ENCODE measurements at places on chromosomes 2 and 18.

DNA sequence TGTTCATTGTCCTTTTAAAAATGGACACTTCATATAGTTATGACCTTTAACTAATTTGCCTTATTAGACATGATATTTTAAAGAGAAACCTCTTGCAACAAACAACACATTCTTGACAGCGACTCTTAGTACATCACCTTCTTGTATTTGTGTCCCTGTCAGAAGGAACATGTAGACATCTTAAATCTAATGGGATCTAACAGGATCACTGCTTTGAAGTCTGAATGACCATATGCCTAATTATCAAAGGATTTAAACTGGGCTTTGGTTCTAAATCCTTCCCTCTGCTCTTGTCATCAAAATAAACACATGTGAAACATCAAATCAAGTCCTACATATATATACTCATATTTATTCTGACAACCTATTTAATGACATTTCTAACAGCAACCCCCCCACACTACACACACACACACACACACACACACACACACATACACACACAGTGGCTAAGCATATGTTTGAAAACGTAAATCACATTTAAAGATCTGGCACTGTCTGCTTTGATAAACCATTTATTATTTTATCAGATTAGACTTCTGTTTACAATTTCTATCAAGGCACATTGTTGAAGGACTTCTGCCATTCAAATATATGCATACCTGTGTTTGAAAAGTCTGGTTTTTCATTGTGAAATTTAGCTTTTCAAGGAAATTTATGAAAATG is 4.2 kb downstream of the GALNT13 start:
- DNase-seq = no peak

DNA sequence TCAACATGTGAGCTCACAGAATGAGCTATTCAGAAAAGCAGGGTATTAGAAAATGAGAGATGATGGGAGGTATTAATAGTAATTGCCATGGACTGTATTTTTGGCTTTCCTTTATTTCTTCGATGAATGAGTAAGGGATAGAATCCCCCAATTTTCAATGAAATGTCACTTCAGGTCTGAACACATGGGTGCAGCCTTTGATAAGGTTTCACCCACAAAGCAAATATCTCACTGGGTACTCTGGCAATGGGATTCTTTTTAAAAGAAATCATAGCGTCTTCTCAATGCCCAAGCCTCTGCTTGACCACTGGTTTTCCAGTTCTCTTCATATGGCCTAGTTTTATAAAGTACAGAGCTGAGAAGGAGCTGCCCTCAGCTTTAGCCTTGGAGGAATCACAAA is 610.5 kb upstream of the FANCL start:
- DNase-seq = no peak

DNA sequence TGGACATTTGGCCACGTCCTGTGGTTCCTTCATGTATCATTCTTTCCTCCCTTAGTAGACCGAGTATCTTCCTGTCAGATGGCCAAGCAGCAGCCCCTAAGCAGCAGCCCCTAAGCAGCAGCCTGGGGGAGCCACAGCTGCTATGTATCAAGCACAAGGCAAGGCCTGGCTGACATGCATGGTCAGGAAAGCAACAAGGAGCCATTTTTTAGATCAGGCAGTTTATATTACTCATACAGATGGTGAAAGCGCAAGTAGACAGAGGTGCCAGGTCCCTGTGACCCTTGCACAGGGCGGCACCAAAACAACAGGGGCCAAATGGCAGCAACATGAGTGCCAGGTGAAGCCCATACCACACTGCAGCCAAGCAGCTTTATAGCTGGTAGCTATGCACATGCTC is 22.1 kb downstream of the CHCHD5 start:
- no peak for DNase-seq

DNA sequence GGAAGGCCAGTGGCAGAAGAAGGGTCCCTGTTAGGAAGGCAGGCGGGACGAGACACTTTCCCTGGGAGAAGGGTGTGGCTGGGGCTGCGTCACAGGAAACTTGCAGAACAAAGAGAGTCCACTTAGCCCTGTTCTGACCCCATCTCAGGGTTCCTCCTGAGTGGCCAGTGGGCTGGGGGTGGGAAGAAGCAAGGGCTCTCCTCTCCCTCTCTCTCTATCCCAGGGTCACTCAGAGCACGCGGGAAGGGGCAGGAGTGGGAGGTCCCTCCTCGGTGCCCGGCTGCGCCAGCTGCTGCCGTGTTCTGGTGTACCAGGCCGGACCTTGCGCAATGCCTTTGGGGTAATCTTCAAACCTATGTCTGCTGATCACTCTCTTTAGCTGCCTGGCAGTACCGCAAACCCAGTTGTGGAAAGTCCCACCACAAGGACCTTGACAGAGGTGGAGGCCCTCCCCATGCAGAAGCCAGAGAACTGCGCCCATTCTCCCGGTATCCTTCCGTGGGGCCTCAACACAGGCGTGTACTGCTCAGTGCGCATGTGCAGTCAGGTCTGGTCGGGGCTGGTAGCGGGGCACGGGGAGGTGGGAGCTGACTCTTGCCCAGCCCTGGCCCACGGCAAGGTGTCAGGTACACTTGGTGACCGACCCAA is 47.8 kb upstream of the ST3GAL5 start:
- no peak for DNase-seq

- no peak for DNase-seq
Measured at GRCh38 chr2:88613921-88614320, 13.3 kb downstream of the EIF2AK3 start.

DNA sequence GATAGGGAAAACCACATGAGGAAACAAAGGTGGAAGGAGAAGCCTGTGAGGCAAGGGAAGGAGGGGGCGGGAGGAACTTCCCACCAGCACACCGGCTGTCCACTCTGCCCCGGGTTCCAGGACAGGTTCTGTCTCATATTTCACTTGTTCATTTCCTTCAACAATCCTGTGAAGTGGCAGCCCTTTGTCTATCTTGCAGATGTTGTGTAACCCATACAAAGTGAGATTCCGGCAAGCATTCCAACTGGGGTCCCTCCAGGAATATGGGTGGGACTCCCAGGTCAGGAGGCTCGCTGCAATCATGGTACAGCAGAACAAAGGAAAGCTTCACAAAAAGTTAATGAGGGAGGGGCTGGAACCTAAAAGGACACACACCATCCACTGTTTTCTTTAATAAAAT is 271.3 kb upstream of the PXDN start:
- no peak for DNase-seq

DNA sequence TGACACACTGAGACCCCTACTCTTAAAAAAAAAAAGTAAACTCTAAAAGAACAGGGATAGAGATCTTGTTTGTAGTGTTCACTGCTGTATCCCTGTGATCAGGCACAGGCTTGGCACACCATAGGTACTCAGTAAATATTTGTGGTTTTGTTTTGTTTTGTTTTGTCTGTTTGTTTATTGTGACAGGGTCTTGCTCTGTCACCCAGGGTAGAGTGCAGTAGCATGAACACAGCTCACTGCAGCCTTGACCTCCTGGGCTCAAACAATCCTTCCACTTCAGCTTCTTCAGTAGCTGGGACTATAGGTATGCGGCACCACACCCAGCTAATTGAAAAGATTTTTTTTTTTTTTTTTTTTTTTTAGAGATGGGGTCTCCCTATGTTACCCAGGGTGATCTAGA is 3.4 kb downstream of the FKBP1B start:
- DNase-seq = no peak

- no peak for DNase-seq
Measured at GRCh38 chr2:68766376-68766845, 31.8 kb downstream of the ARHGAP25 start.

GRCh38 chr2:45755585-45756335 is 104.3 kb downstream of the PRKCE start:
- DNase-seq = no peak

DNA sequence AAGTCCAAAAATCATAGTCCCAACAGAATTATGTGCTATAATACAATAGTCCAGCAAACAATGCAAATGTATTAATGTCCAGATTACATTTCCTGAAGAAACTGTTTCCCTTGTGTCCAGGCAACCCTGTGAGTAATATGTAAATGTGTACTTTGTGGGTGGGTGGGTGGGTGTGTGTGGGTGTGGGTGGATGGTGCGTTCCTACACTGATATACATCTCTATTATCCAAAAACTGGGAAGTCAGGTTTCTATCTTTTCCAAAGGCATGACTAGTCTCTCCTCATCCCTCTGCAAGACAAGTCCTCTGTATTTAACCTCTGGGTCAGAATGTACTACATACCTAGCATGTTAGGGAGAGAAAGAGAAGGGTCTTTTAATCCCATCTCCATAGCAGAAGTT is 71.6 kb downstream of the LNPK start:
- DNase-seq = no peak

GRCh38 chr2:115609978-115610377 is 1167.5 kb downstream of the DPP10 start:
- DNase-seq = no peak

DNA sequence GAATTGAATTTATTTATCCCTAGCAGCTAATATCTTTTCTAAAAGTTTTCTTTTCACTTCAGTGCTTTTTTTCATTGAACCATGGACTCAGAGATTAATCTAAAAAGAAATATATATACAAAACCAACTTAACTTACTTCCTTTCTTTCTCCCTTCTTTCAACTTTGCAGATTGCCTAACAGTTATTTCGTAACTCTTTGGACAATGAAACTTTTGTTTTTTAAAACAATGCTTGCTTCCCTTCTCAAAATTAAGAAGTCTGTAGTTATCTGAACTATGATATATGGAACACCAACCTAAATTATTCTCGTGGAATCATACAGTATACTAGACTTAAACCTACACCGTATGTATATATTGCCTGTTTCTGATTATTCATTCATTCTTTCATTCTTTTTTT is 62.9 kb downstream of the MIB1 start:
- DNase-seq = no peak

- DNase-seq = no peak
Measured at GRCh38 chr2:71339685-71340084, 8.1 kb downstream of the ZNF638 start.

- DNase-seq = no peak
Measured at GRCh38 chr18:76233876-76234675, 261.0 kb downstream of the ZNF516 start.

DNA sequence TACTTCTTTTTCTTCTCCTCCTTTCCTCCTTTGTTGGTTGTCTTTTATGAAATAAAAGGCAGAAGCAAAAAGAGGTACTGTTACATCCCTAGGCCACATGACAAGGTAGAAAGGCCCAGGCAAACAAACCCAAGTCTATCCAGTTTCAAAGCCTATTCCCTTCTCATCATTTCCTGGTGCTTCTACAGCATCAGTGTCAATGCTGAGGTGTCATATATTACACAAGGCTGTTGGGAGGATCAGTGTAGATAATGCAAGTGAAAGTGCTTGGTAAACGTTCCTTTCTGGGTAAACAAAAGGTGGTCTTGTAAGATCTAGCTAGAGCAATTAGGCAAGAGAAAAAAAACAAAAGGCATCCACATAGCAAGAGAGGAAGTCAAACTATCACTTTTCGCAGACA is 64.9 kb downstream of the EVA1A start:
- no peak for DNase-seq

GRCh38 chr2:10008809-10009176 is 34.6 kb upstream of the KLF11 start:
- DNase-seq = no peak

DNA sequence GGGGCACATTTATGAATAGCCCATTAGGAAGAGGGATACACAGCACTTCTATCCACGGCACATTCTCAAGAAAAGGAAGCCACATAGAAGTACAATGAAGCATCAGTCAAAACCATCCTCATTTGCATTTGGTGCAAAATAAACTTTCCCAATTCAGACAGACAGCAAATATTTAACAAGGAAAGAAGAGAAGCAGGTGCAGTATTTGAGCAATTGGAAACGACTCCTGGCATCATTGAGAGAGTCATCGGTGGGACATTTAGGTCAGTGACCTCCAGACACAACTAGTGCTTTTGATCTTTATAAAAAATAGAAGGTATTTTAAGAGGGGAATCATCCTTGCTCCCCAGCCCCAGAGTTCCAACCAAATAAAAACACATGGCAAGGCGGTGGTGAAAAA is 118.0 kb downstream of the MREG start:
- no peak for DNase-seq

DNA sequence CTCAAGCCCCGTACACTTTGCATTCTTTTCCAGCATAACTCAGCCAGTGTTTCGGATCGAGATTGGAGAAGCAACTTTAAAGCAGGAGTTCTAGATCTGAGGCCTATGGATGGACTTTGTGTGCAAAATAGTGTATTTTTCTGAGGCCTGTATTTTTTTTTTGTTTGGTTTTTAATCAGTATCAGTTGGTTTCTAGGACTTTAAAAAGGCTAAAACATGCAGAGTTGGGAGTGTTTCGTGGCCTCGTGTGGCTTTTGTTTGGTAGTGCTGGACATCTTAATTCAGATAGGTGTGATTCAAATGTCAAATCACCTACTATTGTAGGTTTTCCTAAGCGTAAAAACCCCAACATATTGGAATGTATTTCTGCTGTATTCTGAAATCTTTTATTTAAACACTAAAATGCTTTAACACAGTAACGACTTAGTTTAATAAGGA is 282 bp upstream of the PUS10 start:
- DNase-seq = no peak

GRCh38 chr2:98377544-98377943 is 31.3 kb downstream of the CNGA3 start:
- no peak for DNase-seq

- DNase-seq = no peak
Measured at GRCh38 chr2:32882816-32883810, 63.6 kb upstream of the LTBP1 start.

GRCh38 chr2:18998491-18998890 is 359.9 kb downstream of the OSR1 start:
- no peak for DNase-seq

- no peak for DNase-seq
Measured at GRCh38 chr2:127558911-127559310, 23.4 kb downstream of the MYO7B start.

- no peak for DNase-seq
Measured at GRCh38 chr2:198066597-198066996, 262.2 kb downstream of the PLCL1 start.

DNA sequence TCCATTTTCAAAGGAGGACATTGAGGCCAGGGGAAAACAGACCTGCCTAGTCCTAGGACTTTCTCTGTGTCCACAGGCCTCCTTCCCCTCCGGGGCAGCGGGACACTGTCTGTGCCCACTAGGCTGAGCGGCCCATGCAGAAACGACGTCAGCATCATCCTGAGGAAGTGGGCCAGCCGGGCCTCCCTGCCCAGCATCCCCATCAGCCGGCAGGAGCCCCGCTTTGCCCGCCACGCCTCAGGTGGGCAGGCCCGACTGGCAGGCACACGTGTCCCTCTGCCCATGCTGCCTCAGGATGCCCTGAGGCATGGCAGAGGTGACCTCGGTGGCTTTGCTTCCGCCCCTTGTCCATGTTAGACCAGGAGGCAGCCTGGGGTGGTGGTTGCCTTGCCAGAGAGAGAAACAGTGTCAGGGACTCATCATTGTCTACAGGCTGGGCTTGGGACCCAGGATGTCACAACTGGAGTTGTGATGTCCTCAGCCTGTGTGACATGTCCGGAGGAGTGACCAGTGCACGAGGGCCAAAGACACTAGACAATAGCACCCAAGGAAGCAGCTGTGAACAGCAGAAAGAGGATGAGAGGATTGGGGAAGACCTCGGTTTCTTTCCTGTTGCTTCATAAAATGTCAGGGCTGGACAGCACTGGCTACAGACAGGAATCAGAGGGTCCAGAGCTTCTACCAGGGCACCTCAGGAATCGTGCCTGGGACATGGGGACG is 36.8 kb downstream of the TOGARAM2 start:
- DNase-seq = no peak

GRCh38 chr2:207275779-207276178 is 110.0 kb upstream of the KLF7 start:
- DNase-seq = no peak
